Spleen (tissue), 13 donors: ENCODE measurements at places on chromosomes 4 and X. TPM values are rescaled to one million over a fixed set of nuclear protein-coding genes. Genes with fewer than 3 reads are reported as not detected.

- peaks cover 4% of the 10 kb centered on the region for H3K4me1 ChIP-seq
- no peaks in the 10 kb centered on the region for H3K27me3 ChIP-seq
- H3K36me3 ChIP-seq: no peaks in the 10 kb centered on the region
- H3K27ac ChIP-seq: peak overlapping the region; percentile 10
- H3K4me3 ChIP-seq: no peak overlapping the region
These were observed 34.7 kb downstream of the MSL3 start for GRCh38 chrX:11792461-11793421.

Gene CCSER1
- total RNA-seq: 22.8 TPM

- H3K4me3 ChIP-seq: no peak overlapping the region
- no peak for DNase-seq
These were observed 413.1 kb downstream of the GBA3 start for GRCh38 chr4:23105759-23106370.

Gene PABPC4L
- total RNA-seq: 0.16 TPM
